ENCODE measurements at places on chromosomes 16 and 17. TPM values are rescaled to one million over a fixed set of nuclear protein-coding genes. Genes with fewer than 3 reads are reported as not detected.
A peak's percentile ranks its signal among the peaks of the same experiment; 100 is the strongest.

- no peak for DNase-seq
Observed at GRCh38 chr16:58652741-58653140, 23.1 kb upstream of the CNOT1 start.

- DNase-seq = no peak
Observed at GRCh38 chr16:77918809-77919707, 103.3 kb upstream of the CLEC3A start.

DNA sequence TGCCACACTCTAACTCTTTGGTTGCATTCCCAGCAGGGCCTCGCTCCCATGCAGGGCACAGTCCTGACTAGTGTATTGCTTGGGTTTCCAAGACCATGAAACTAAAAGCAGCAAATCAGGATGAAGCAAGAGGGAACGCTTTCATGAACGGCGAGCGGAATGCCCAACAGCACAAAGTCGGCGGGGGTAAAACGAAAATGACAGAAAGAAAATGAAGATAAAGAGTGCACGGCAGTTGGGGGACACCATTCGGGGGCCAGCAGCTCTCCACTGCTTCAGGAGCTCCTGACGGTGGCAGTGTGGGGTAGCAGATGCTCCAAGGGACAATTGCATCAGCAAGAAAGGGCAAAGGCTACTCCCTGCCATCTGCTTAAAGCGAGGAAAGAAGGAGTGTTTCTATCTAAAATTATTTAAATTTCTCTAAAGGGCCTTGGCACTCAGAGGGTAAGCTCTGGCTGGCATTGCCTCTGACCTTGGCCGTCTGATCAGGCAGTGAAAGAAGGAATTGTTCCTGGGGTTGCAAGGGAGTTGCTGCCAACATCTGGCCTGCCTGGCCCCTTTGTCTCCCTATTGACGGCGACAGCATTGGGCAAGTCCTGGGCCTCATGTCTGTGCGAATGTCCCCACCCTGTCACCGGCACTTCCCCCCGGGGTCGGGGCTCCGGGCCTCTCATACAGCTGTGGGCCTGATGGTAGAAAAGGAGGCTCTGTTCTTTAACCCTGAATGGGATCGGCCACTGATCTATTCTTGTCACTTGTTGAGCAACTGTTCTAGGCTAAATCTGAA lies 138.2 kb downstream of the CMIP start:
- no peak for DNase-seq

ZNF750 gene
- 1.8 TPM for total RNA-seq

- DNase-seq = no peak
Observed at GRCh38 chr16:24116989-24117388, 139.1 kb upstream of the CACNG3 start.

GRCh38 chr16:15773968-15774367 lies 82.9 kb downstream of the MYH11 start:
- no peak for DNase-seq

CLEC18A gene
- total RNA-seq = 2.2 TPM

ASPA gene
- 0.16 TPM for total RNA-seq

DNA sequence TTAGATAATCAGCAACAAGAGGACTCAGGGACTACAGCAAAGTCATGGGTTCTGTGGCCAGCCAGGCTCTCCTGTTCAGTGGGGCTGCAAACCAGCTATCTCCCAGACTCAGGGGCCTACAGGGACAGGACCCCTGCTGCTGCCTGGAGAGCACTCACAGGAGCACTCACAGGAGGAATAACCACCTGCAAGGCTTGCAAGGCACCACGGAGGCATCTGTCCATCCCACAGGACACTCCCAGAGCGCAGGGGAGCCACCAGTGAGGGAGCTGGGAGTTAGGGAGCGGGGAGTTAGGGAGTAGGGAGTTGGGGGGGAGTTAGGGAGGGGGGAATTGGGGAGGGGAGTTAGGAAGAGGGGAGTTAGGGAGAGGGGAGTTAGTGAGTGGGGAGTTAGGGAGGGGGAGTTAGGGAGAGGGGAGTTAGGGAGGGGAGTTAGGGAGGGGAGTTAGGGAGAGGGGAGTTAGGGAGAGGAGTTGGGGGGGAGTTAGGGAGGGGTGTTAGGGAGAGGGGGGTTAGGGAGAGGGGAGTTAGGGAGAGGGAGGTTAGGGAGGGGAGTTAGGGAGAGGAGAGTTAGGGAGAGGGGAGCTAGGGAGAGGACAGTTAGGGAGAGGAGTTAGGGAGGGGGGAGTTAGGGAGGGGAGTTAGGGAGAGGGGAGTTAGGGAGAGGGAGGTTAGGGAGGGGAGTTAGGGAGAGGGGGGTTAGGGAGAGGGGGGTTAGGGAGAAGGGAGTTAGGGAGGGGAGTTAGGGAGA lies 5.7 kb downstream of the CANT1 start:
- DNase-seq = no peak

DNA sequence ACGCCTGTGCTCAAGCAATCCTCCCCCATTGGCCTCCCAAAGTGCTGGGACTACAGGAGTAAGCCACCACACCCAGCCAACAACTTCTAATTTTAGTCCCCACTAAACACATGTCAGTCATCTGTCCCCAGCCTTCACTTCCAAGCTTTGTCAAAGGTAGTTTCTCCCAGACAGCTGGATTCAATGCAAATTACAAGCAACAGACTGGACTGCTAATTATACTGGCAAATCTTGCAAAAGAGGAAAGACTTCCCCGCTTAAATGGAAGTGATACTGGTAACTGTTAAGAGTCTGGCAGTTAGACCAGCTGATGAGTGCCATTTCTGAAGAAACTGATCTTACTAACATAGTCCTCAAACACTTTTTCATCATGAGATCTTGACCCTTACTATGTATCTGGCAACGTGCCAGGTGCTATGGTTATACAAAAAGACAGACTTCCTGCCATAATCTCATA lies 8.2 kb upstream of the GGA2 start:
- DNase-seq = no peak

DNA sequence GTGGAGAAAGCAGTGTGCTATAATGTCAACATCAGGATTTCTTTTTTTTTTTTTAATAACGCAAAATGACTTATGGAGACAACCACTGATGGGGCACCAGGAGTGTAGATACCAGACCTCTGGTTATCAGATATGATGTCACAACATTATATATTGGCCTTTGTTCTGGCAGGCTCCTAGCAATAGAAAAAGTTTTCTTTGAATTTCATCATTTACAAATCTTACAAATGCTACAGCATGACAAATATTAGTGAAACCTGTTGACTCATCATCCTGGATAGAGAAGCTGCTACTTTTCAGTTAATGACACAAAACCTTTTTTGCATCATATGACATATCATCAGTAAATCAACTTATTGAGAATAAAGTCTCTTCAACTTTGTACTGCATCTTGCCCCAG lies 6.1 kb downstream of the THUMPD1 start:
- no peak for DNase-seq

DNA sequence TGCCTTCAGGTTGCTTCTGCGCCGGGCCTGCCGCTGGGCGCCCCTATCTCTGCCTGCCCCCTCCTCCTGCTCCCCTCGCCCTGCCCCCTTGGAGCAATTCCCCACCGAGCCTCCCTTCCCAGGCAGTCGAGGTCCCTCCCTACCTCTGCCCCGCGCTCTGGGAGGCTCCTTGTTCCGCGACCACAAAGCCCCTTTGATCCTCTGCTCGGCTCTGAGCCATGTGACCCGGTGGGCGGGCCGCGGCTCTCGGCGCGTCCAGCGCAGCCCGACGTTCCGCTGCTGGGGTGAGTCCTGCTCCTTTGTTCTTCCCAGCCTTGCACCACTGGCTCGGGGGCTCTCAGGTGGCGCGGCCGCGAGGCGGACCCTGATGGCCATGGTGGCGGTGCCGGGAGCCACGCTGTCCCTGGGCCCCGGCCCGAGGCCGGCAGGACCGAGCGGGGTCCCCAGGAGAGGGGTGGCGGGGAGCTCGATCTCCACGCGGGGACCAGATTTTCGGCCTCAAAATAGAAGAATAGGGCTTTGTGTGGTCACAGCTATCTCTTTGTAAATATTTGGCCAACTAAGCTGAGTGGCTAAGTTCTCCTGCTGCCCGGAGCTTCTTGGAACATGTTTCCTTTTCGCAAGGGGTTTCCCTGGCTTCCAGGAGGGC lies 310.6 kb downstream of the SEC14L1 start:
- peak; percentile 74 for DNase-seq

DNA sequence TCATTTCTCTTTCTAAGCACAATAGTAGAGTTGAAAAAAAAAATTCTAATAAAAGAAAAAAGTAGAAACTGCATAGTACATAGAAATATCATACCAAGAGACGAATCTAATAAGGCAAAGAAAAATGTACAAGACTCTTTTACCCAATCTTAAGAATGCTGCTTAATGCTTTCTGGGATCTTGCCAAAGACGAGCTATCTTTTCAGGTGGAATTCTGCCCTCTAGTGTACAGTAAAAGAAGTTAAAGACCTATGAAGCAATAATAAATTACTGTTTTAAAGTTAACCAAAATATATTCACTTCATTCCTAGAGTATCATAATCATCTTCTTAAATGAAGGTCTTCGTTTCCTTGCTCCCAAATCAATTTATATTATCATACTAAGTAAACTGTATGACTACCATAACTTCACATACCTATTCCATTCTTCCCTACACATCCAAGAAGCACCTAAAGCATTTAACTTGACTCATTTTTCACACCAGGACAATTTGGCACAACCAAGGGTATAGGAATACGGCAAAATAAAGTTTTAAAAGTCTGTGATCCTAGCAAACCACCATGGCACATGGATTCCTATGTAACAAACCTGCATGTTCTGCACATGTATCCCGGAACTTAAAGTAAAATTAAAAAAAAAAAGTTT lies 47.7 kb downstream of the CFDP1 start:
- no peak for DNase-seq

RFWD3 gene
- total RNA-seq = 32.7 TPM
